ENCODE measurements at places on chromosomes 6 and 20. TPM values are rescaled to one million over a fixed set of nuclear protein-coding genes. Genes with fewer than 3 reads are reported as not detected.

LY6G6C gene
- 1.8 TPM for total RNA-seq

C6orf58 gene
- not detected for total RNA-seq

SMPDL3A gene
- total RNA-seq = 10.0 TPM

LINC00237 gene
- total RNA-seq = not detected

LRFN2 gene
- total RNA-seq = 0.56 TPM

RAB44 gene
- not detected for total RNA-seq

ARMH2 gene
- total RNA-seq = 0.54 TPM

ZNF322 gene
- total RNA-seq = 30.8 TPM

PRL gene
- total RNA-seq = not detected

PARD6B gene
- 4.0 TPM for total RNA-seq

COL11A2 gene
- total RNA-seq = 3.8 TPM

MUC22 gene
- not detected for total RNA-seq

OPRL1 gene
- total RNA-seq = 2.9 TPM

PCSK2 gene
- total RNA-seq = 28.7 TPM

GMPR gene
- total RNA-seq = 5.0 TPM

BNIP5 gene
- not detected for total RNA-seq

HDGFL1 gene
- total RNA-seq = not detected

ELOVL2 gene
- 10.6 TPM for total RNA-seq

OR2J3 gene
- not detected for total RNA-seq

HLA-DQA2 gene
- not detected for total RNA-seq

TRIM31 gene
- total RNA-seq = not detected

LAMA2 gene
- total RNA-seq = 2.4 TPM

LYRM4 gene
- 29.5 TPM for total RNA-seq

KCNG1 gene
- 3.6 TPM for total RNA-seq

RIMS1 gene
- total RNA-seq = 12.3 TPM

PDCD2 gene
- 59.0 TPM for total RNA-seq

FLRT3 gene
- total RNA-seq = 5.7 TPM

TTK gene
- total RNA-seq = 6.3 TPM

UQCC2 gene
- 48.7 TPM for total RNA-seq

BCAS1 gene
- total RNA-seq = 0.32 TPM

MANEA gene
- 11.7 TPM for total RNA-seq

FAM83C gene
- total RNA-seq = not detected

SULF2 gene
- total RNA-seq = 97.8 TPM

PKIB gene
- total RNA-seq = 48.1 TPM

FABP7 gene
- 3.3 TPM for total RNA-seq

FAM209B gene
- not detected for total RNA-seq

TGM2 gene
- not detected for total RNA-seq

CST2 gene
- total RNA-seq = not detected

IP6K3 gene
- 2.7 TPM for total RNA-seq

TCF21 gene
- total RNA-seq = not detected

GPANK1 gene
- total RNA-seq = 30.1 TPM

PCIF1 gene
- total RNA-seq = 37.6 TPM

ELOVL4 gene
- total RNA-seq = 37.2 TPM

FOXS1 gene
- total RNA-seq = not detected

GRM1 gene
- 0.17 TPM for total RNA-seq

ADGRG6 gene
- not detected for total RNA-seq

MACROD2 gene
- 8.7 TPM for total RNA-seq

SIRPB2 gene
- not detected for total RNA-seq

SIGLEC1 gene
- not detected for total RNA-seq

RHAG gene
- not detected for total RNA-seq

FOXQ1 gene
- 1.9 TPM for total RNA-seq

DNAH8 gene
- total RNA-seq = not detected

ULBP3 gene
- total RNA-seq = 7.5 TPM

PLAGL1 gene
- 0.69 TPM for total RNA-seq

TNFRSF6B gene
- not detected for total RNA-seq

VGLL2 gene
- total RNA-seq = not detected

ATP5F1E gene
- total RNA-seq = 53.5 TPM

CGA gene
- not detected for total RNA-seq

STX11 gene
- not detected for total RNA-seq

Measured in glutamatergic neuron (in vitro differentiated cells).